ENCODE measurements at places on chromosomes 11 and 22.

GRCh38 chr11:130834886-130835285 is 81.4 kb downstream of the SNX19 start:
- DNase-seq, result no peak

DNA sequence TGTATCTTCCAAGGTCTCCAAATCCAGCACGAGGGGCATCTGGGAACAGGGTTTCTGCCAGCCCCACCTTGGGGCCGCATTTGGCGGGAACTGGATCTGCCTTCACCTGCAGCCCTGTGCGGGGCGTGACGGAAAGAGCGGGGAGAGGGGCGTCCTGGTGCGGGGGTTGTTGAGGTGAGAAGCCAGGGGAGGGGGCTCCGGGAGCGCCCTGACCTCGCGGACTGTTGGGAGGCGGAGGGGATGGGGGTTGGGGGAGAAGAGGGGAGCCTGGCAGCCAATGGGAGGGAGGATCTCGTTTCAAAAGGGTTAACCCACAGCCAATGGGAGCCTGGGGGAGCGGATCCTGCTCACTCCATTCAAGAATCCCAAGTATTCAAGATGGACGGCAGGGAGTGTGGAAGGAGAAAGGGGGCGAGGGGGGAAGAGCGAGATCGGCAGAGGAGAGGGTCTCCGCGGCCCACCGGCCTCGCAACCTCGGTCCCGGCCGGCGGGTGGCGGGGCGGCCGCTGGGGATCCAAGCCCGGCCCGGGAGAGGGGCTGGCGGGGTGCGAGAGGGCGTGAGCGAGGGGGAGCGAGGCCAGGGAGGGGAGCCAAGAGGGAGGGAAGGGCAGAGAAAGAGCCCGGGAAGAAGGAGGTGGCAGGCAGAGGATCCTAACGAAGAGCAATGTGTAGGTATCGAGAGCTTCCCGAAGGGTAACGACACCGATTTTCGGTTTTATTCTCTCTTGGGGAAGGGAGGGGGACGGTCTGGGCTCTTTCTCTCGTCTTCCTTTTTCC is 11.5 kb downstream of the YPEL4 start:
- DNase-seq, result no peak

GRCh38 chr22:17241576-17242330 is 22.5 kb upstream of the ADA2 start:
- DNase-seq, result no peak

DNA sequence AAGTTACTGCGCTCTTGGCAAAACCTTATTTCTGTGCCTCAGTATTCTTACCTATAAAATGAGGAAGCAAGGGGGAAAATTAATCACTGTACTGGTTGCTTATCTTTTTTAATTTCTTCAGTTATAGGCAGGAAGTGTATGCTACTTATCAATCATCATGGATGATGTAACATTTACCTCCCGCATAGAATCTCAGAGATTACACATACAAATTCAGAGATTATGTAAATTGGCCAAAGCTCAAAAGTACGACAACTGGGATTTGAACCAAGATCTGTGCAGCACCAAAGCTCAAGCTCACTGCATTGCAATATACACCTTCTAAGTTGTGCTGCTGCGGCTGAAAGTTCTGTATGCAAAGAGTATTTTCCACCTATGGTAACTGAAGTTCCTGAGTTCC is 83.0 kb downstream of the PDHX start:
- DNase-seq, result no peak

DNA sequence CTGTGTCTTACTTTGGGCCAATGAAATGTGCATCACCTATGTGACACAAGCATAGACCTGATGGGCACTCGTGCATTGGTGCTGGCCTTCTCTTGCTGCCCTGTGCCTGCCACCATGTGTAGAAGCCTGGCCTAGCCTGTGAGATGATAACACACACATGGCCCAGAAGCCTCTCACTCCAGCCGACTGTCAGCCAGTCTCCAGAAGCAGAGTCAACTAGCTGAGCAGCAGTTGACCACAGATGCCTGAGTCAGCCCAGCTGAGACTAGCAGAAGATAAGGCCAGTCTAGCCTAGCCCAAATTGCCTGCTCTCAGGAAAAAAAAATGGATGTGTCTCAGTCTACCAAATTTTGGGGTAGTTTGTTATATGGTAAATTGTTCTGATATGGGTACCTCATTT is 46.2 kb downstream of the CSNK2A3 start:
- no peak for DNase-seq

- no peak for DNase-seq
These were observed 75.7 kb upstream of the E2F8 start for GRCh38 chr11:19316434-19316833.
